ENCODE measurements at places on chromosomes 4 and X.

DNA sequence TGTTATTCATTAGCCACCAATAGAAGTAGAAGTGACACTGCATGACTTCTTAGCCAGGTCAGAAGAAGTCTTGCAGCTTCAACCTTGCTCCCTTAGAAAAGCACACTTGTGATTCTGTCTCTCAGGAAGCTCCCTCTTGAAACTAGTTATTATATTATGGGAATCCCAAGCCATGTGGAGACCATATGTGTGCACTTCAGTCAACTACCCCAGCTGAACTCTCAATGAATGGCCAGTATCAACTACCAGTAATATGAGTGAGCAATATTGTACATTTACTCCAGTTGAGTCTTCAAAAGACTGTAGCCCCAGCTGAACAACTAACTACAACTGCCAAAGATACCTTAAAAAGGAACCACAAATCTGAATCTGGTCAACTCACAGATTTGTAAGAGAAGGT, 77.1 kb upstream of the GABRA3 start:
- DNase-seq, result no peak

DNA sequence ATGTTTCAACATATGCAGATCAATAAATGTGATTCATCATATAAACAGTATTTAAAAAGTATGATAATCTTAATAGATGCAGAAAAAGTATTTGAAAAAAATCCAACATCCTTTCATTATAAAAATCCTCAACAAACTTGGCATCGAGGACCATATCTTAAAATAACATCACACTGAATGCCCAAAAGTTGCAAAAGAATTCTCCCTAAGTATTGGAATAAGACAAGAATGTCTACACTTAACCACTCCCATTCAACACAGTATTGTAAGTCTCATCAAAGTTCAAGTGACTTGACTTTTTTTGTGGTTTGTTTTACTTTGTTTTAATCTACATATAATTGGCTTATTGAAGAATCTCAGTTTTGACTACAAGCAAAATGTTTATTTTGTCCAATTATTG, 779.0 kb upstream of the SLIT2 start:
- DNase-seq, result no peak

GRCh38 chr4:17528551-17529165, 13.7 kb downstream of the CLRN2 start:
- no peak for DNase-seq

DNA sequence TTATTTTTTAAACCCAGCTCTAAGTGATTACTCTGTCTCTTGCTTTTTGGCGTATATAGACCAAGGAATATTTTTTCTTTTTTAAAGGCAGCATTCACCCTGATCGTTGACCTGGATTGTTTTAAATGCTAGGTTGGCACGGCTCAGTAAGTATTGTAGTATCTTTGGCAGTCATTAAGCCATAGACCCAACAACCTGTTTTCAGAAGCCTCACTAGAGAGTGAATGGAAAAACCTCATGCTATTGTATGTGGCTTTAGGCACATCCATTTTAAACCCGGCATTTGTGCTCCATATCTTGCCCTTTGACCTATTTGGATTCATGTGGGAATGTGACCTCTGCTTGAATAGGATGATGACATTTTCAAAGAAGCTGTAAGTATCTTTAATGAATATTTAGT, 183.9 kb downstream of the SNCA start:
- no peak for DNase-seq

DNA sequence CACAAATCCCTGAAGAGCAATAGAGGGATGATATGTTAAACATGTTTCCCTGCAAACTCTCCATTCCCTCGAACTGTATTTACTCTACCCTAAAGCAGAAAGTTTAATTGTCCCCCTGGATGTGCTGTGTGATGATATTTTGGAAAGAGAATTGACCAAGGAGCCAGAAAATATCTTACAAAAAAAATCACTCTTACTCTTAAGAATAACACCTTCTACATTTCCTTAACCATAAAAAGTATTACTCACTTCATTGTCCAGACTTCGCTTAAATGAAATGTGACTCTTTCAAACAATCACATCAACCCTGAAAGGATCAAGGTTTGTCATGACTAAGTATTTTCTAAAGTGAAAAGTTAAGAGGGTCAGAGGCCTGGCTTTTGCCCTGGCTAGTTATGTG, 49.0 kb upstream of the EGFL6 start:
- no peak for DNase-seq

DNA sequence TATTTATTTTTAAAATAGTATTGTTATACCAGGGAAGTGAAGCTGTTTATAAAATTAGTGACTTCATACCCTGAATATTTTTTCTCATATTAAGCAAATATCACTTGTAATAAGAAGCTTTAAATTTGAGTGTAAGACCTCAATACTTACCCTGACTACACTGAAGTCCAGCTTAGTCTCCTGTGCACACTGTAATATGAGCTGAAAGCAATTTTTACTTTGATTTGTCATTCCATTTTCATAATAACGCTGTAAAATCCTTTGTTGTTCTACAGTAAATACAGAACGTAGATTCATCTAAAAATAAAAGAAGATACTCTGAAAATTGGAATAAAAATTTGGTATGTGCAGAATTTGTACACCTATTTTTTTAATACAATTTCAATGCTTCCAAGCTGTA, 27.2 kb downstream of the HDX start:
- DNase-seq, result no peak

DNA sequence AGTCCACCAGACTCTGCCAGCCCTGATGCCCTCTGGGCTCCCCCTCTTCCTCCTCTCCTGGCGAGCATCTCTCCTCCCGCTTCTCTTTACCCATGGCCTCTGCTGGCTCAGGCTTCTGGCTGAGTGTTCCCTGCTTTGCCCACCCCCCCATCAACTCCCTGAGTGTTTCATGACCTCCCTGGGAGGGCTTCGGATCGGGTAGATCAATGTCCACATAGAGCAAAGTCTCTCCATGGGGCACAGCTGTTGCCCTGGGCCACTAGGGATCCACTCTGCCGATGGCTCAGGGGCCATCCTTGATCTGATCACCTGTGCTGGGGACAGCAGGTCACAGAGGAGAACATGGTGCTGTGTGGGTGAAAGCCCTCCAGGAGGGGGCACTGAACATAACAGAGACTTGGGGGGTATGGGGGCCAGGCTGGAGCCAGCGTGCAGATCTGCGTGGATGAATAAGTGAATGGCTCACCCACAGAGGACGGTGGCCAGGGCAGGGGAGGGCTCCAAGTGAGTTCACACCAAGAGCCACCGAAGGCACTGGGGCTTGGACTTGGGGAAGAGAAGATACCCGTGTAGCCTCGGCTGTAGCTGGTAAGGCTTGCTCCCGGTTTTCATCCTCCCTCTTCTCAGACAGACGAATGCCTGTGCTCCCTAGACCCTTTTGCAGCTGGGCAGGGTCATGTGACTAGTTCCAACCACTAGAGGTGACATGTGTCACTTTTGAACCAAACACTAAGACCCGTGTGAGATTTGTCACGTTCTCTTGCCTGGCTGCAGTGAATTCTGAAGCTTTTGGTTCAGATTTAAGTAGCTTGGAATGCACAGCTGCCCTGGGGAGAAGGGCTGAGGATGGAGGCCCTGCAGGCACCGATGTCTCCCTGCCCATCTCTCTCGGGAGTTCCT, 23.2 kb upstream of the AFAP1 start:
- DNase-seq, result no peak

DNA sequence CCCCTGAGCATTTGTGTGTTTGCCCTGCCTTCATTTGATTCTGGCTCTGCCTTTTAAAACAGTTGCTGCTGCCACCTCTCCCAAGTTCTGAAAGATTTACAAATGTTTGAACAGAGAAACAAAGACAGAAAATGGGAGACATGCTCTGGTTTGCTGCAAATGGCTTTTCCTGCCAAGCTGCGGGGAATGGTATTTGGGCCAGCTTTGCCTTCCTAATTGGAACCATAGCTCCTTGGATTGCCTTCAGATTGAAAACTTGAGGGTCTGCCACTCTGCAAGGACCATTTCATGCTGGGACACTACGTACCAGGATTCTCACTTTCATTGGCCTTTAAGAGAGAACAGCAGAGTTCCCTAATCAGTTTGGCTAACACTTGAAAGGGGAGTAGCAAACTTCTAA, 74.9 kb downstream of the NHS start:
- DNase-seq, result no peak

DNA sequence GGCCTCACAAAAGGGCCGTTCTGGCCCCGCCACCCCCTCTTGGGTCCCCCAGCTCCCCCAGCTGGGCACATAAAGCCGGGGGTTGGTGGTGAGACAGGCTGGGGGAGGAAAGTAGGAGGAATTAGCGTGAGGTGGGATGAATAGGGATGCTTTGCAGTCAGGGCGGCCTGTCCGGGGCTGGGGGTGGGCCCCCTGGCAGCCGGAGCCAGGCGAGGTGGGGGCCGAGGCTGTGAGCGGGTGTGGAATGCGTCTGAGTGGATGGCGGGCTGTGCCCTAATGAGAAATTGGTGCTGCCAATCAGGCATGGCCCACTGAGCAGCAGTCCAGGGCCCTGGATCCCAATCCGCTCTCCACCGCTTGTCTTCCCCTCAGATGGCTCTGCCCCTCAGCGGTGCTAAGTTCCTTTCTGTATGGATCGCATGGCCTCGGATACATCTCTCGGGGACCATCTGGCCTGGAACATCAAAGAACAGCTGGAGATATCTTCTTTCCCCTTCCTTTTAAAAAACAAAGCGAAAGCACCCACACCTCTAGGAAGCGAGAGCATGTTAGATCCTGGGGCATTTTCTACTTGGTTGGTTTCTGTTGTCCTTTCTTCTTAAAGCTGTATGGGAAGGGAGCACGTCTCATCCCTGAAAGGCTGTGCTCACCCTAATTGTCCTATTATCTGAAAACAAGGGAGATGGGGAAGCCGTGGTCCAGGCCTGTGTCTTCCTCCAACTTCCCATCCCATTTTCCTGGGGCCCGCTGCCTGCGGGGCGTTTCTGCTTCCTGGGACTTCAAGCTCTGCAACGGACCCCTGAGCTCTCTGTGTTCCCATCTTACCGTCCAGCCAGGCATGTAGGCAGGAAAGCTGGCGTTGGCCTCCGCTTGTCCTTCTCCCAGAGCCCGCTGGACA, 106.9 kb downstream of the SORCS2 start:
- DNase-seq, result no peak

DNA sequence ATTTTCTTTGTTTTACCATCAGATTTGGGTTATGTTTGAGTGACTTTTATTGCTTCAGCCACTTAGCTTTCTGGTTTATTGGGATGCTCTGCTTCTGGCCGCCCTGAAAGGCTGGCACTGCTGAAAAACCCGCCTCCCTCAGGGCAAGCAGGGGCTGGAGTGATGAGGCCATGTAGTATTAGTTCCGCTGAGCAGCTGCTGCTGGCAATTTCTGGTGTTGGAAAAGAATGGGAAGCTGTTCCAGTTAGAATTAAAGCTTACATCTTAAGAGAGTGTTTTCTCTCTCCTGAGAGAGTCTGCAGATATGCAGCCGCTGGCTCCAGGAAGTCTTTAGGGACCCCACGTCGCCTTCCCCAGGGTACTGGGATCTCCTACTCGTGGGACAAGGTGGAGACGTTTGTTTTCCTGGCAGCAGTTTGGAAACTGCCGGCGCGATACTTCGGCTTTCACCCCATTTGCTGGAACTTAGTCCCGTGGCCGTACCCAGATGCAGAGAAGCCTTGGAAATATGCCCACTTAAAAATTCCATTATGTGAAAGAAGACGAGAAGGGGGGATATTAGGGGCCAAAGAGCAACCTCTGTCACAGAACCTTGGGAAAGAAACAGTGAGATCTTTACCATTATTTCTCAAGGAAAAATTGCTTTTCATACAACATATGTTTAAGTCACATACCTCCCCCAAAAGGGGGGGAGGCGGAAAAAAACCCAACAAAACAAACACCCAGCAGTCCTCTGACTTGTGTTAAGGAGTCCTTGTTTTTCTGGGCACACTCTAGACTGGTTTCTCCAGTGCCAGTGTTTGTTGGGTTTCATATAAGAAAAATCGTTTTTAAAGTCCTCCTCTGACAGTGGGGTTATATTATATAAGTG, 72.6 kb downstream of the TMEM131L start:
- no peak for DNase-seq

GRCh38 chr4:144902614-144903013, 195.4 kb downstream of the ANAPC10 start:
- no peak for DNase-seq

GRCh38 chr4:168451744-168452390, 28.4 kb downstream of the DDX60L start:
- DNase-seq, result no peak

DNA sequence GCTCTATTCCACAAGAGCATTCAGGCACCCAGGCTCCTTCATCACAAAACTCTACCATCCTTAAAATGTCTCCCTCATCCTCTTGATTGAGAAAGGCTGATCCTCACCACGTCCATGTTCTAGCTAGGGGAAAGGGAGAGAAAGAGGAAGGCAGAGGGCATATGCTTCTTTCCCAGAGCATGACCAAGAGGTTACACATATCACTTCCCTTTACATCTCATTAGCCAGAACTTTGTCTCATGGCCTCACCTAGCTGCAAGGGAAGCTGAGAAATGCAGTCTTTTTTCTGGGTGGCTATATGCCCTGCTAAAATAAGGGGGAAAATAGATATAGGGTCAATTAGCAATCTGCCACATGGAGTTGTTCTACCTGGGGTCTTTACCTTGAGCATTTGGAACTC, 42.7 kb downstream of the LONRF3 start:
- no peak for DNase-seq

Data from activated naive CD4-positive, alpha-beta T cell treated with Interleukin-2 at 50 U/mL for 16 hours (primary cell).